Lung microvascular endothelial cell (primary cell): ENCODE measurements at places on chromosomes 1 and 21. TPM values are rescaled to one million over a fixed set of nuclear protein-coding genes. Genes with fewer than 3 reads are reported as not detected.

- no peak for DNase-seq
These were observed 9.0 kb upstream of the PLCH2 start for GRCh38 chr1:2466958-2467554.

- DNase-seq: no peak
These were observed 56.3 kb upstream of the NFASC start for GRCh38 chr1:204814166-204814884.

SCYL3 gene
- total RNA-seq: 4.4 and 7.5 TPM in 2 replicates

CCDC17 gene
- total RNA-seq: 0.22 and 0.60 TPM in 2 replicates

SYTL1 gene
- total RNA-seq: 0.22 TPM in 1 of 2 replicates, not detected in the other

- peak; percentile 28 for DNase-seq
These were observed 1.3 kb upstream of the GPATCH4 start for GRCh38 chr1:156602557-156602993.

TPTE gene
- not detected in 2 replicates for total RNA-seq
